ENCODE measurements at places on chromosomes 6 and 20.

DNA sequence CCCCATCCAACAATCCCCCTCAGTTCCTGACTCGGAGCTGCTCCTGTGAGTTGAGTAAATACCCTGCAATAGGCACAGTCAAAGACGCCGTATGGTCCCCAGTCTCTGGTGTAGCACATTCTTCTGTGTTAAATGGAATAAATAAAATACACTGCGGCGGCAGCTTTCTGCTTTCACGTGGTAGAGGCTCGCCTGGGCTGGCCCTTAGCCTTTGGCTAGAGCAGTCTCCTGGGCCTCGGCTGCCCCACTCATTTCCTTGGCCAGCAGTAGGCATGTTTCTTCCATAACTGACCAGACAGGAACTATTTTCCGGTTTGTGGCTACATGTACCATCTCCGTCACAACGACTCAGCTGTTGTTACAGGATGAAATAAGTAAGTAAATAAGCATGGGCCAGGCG is 20.7 kb downstream of the SERPINB6 start:
- DNase-seq, result no peak

- no peak for DNase-seq
Measured at GRCh38 chr6:73108949-73109348, 116.3 kb downstream of the KHDC1L start.

DNA sequence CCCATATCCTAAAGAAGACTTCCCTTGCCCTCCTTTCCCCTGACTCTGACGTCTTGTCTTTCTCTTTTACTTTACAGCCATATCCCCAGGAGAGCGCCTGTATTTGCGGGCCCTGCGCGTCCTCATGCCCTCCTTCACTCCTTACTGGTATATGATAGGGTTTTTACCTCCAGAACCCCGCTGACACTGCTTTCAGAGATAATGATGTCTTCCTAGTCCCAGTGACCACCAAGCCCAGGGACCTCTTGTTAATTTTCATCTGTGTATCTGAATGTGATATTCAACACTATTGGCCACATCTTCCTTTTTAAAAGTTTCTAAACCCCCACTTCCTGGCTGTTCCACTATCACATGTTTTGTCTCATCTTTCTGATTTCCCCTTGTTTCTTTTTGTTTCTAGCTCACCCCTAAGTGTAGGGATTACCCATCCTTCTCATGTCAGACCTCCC is 102.0 kb downstream of the HIVEP1 start:
- DNase-seq, result no peak

GRCh38 chr20:46941404-46941803 is 46.8 kb downstream of the EYA2 start:
- DNase-seq, result no peak

Measured in K562 (cell line).